Astrocyte of the spinal cord (primary cell): ENCODE measurements at places on chromosomes 3 and 15.

- no peak for DNase-seq
Measured at GRCh38 chr3:107850681-107851080, 240.2 kb downstream of the CD47 start.

DNA sequence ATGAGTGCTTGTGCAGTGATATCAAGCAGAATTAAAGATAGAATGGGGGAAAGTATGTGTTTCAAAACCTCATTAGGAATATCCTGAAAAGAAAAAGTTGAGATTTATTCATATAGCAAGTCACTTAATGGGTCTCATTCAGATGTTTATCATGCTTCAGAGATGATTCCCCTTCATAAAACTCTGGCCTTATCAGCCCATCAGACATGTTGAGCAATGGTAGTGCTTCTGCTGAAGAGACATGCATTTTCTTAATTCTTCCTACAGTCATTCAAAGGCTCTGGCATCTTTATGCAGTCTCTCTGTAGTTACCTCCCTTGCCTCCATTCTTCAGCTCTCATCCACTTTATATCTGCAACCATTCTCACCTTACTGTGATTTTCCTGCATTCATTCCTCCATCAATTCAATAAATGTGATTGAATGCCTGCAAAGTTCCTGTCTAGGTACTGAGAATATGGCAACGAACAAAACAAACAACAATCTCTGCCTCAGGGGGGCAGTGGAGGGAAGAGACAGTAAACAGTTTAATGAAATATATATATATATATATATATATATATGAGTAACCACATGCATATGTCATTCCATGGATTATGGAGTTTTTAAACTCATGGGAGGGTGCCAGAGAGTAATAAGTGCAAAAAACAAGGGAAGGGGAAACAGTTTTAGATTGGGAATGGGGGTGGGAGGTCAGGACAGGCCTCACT is 138.5 kb downstream of the NECTIN3 start:
- DNase-seq = no peak

- DNase-seq = no peak
Measured at GRCh38 chr3:38101811-38102443, 35.0 kb downstream of the ACAA1 start.

GRCh38 chr3:9794400-9794799 is 1.5 kb downstream of the ARPC4 start:
- DNase-seq = no peak

- DNase-seq = no peak
Measured at GRCh38 chr3:187673012-187673411, 2.8 kb upstream of the SST start.

DNA sequence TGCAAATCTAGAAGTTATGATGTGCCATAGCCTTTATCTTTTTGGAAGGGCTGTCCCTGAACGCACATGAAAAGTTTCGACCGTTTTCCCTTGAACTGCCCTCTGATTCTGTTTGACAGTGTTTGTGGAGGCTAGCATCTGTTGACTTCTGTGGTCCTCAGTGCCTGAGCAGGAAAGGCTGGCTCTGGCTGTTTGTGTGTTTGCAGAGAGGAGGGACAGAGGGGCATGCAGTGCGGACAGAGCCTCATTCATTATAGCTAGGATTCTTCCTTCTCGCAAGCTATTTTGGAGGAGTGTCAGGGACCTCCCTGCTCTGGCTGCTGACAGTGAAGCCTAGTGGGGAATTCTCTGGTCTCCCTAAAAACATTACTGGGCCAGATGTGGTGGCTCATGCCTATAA is 64.5 kb downstream of the CDAN1 start:
- no peak for DNase-seq

DNA sequence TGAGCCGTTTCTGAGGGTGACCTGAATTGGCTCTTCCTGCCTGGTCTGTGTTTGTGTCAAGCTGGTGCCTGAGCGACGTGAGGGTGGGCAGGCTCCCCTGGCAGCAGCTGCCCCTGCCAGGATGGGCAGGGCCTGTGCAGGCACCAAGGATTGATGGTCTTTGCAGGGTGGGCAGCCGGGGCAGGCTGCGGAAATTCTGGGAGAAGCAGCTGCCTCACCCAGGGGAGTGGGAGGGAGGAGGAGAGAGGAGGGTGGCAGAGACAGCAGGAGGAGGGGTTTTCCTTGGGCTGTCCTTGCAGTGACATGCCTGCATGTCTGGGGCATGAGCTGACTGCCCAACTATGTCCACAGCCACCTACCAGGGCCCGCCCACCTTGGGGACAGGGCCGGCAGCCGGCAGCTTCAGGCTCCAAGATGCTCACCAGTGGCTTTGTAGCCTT is 27.9 kb upstream of the SLC6A6 start:
- DNase-seq = no peak

DNA sequence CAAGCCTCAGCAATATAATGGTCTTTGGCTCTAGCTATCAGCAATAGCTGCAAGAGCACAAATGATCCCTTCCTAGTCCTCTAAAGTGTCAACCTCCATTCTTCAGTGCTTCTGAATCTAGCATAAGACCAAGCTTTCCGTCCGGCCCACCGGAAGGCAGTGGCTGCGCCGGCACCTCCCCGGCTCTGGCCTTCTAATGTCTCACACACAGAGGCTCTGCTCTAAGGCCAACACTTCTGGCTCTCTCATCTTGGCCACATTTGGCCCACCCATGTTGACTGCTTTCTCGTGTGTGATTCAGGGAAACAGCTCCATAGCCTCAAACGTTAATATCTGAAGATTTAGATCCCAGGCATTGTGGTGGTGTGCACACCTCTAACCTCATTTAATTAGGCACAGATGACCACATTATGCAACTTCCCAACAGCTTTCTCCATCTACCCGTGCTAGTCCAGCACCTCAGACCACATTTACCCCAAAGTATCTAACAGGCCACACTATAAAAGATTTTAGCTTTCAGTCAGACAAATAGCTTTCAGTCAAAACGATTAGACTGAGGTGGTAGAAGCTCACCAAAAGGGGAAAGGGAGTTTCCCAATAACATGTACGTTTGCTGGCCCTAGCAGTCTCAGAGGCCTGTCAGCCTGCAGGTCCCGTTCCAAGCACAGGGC is 19.3 kb downstream of the SLC51A start:
- no peak for DNase-seq

- no peak for DNase-seq
Measured at GRCh38 chr3:159441279-159441678, 547.4 kb upstream of the IL12A start.

GRCh38 chr3:13040361-13041074 is 32.7 kb downstream of the IQSEC1 start:
- no peak for DNase-seq

DNA sequence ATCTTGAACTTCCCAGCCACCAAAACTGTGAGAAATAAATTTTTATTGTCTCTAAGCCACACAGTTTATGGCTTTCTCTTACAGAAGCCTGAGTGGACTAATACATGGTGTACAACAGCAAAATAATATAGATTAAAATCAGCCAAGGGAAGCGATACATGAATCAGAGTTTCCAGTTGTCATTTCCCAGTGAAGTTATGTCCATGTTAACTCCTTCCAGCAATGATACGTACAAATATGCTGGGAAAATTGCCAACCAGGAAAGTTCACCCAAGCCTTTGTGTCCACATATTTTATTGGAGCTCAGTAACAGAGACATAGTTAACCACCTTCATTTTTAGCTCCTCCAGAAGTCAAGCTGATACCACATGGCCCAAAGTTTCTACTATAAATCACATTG is 280.9 kb upstream of the KCNMB2 start:
- peak; percentile 47 for DNase-seq
